Stimulated activated CD8-positive, alpha-beta memory T cell treated with anti-CD3 and anti-CD28 coated beads, Interleukin-4, amount 100 ng/mL, for 4 hours (primary cell): ENCODE measurements at places on chromosomes 1 and 21.

- DNase-seq = no peak
Measured at GRCh38 chr1:75136921-75137641, 2.9 kb downstream of the LHX8 start.

- DNase-seq = no peak
Measured at GRCh38 chr1:33155877-33156538, 25.8 kb downstream of the TRIM62 start.

- no peak for DNase-seq
Measured at GRCh38 chr1:51535006-51535592, 16.0 kb upstream of the EPS15 start.

DNA sequence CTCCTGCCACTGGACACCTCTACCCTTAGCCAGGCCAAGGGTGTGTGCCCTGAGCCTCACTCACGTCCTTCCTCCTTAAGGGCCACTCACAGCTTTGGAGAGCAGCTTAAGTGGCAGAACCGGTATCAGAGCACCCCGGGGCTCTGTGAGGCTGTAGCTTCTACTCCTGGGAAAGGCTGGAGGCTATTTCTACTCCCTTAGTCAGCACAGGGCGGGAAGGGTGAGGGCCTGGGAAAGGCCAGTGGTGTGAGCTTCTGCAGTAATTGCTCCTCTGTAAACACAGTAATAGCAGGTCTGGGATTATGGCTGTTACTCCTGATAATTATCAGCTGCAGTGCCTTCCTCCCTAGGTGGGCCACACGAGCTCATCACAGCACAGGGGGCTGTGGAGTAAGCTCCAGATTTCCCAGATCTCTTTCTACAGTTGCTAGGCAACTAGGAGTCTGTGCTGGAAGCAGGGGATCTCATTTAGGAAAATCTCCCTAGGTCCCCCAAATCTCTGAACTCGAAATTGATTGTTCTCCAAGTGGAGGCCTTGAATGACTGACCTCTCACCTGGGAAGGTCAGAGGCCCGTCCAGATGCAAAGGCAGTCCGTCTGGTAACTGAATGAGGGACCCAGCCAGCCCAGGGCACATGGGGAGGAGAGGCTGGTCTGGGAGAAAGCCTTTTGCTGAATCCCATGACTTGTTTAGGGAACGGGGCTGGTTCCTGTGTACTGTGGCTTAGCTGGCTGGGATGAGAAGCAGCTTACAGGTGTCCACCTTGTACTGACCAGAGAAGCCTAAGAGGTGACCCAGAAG is 29.3 kb downstream of the IER5 start:
- DNase-seq = no peak

DNA sequence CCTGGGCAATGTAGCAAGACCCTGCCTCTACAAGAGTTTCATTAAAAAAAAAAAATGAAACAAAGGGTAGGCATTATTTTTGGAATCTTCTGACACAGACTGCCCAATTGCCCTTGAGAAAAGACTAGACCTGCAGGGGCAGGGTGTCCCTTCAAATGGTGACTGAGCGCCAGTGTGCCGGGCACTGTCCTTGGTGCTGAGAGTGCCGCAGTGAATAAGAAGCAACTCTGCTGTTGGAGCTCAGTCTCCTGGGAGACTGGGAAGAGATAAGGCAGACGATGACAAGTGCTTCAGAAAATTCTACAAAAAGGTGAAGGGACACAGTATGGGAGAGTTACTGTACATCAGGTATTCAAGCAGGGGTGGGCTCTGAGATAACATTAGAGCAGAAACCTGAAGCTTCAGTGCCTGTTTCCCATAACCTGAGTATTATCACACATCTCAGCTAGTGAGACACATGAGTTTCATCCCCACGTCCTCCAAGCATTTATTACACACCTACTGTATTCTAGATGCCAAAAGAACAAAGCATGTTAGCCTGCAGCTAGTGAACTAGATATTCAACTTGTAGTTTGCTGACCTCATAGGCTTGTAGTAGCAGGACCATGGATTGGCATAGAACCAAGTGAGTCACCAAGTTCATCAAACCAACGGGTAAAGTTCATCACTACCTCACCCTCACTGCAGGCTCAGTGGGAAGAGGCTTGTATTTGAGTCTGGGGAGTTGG is 18.4 kb upstream of the RPL11 start:
- no peak for DNase-seq

- DNase-seq = no peak
Measured at GRCh38 chr1:215597961-215598360, 30.9 kb downstream of the KCTD3 start.

GRCh38 chr1:101257500-101258325 is 20.9 kb downstream of the S1PR1 start:
- DNase-seq = no peak

DNA sequence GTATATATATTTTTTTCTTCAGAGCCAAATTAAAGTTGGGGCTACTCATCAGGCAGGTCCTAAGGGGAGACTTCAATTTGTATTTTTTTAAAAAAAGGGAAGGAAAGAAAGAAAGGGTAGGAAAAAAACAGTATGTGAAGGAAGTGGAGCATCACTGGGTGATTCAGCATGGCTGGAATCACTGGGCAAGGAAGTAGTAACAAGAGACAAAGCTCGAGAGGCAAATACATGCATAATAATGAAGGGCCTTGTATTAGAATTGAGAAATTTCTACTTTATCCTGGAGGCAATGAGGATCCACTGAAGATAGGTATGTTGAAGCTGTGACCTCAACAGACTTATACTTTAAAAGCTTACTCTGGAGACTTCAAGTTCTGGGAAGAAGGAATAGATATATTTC is 184.4 kb downstream of the COQ8A start:
- DNase-seq = no peak

DNA sequence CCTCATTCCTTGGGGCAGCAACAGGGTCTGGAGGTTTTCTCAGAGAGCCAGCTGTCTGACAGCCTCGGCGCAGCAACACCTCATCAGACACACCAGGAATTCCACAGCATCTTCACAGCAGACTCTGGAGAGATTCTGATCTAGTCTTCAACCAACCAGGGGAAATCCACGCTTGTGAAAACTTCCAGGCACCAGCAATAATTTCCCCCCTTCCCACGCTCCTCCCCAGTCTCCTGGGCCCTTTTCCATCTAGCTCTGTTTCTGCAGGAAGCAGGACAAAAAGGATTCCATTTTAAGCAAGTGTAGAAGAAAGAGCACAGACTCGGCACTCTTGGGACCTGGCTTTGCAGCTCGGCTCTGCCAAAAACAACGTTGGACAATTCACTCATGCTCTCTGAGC is 44.3 kb upstream of the CAPZB start:
- no peak for DNase-seq

DNA sequence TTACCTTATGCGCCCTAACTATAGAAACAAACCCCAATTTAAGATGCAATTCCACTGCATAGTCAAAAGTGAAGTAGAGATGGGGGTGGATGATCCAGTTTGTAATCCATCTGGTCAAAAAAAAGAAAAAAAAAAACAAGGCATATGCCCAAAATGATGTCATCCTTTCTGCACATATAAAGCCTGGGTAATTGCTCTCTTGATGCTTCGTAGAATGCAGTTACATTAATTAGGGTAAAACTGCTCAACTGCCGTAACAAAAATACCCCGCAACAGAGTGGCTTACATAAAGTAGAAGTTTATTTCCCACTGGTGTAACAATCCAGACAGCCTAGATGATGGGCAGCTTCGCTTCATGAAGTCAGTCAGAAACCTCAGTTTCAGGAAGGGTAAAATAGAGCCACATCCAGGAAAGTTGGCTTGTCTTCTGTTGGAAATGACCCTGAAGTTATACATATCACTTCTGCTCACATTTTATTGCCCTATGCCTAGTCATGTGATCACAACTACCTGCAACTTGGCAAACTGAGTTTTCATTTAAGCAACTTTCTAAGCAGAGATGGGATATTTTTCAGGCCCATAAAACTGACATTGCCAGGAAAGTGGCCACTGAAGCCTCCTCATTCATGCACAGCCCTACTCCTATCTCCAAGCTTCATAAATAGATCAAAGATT is 221.7 kb downstream of the C1orf94 start:
- DNase-seq = no peak

GRCh38 chr1:162011337-162012012 is 12.2 kb downstream of the OLFML2B start:
- DNase-seq = no peak

DNA sequence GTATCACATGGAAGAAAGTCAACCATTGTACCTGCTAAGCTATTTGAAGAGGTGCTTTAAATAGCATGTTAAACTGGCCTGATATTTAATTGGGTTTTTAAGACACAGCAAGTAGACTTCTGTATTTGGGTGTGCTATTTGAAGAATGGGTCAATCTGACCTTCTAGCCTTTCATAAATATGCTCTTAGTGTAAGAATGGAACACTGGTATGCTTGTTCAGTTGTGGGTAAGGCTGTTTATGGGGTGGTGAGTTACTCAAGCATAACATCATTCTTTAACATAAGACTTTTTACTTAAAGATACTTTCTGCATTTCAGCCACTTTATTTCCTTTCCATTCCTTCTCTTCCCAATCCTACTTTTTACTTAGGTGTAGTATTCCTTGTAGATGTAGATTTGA is 21.4 kb downstream of the AHCYL1 start:
- no peak for DNase-seq

DNA sequence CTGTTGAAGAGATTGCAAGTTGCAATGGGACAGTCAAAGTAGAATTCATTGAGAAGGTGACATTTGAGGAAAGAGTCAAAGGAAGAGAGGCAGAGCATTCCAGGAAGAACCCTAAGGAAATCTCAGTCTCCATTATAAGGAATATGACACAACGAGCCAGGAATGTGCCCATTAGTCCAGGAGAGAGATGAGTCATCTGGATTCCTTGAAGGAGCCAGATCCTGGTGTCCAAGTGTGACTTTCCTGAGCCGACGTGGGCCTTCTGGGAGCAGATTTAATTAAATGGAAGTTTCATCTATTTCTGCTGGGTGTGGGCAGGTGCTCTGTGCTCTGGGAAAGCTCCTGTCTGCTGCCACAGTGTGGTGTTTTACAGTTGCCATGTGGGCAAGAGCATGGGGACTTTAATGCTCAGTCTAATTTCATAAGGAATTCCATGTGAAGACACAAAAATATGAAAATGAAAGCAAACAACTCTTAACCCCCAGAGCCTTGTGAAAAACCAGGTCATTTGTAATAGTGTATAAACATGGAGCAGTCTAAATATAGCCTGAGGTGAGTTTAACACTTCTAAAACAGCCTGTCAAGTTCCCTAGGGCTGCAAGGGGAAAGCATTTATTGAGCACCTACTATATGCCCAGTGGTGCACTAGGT is 111.4 kb upstream of the ARTN start:
- DNase-seq = no peak

DNA sequence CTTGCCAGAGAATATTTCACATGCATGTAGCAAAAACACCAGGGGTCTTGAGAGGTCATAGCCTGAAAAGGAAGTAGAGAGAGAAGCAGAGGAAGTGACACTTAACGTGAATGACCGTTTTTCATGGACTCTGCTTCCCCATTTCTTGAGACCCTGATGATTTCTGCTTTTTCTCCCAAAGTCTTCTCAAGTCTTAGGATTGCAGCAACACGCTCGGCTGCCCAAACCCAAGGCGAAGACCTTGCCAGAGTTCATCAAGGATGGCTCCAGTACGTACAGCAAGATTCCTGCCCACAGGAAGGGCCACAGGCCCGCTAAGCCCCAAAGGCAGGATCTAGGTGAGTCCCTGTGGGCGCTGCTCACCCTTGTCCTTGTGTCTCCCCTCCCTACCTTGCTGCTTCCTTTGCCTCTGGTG is 12.8 kb downstream of the THEMIS2 start:
- no peak for DNase-seq

DNA sequence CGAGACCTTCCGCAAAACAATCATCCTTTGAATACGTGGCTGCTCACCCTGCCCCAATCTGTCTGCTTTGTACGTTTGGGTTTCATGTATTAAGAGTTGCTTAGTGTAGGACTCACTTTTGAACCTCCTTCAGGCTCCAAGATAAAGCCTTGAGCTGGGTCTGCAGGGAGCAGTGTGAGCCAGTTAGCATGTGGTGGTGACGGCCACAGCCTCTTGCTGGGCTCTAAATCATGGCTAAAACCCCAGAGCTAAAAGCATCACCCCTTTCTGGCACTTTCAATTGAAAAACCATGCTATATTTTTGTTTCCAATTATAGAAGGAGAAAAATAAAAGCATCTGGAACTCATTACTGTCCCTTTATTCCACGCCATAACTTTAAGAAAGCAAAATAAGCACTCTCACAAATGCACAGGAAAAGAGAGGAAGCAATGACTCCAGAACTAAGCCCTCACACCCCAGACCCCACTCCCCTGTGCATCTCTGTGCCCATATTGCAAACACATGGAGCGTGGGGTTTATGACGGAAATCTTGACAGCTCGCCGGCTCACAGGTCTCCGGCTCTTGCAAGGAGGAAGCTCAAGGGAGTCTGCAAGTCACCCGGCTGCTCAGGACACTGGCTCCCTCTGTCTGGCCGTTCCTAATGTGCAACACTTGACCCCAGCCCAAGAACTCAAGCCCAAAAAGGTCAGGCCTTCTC is 135.5 kb downstream of the MIS18A start:
- no peak for DNase-seq

- DNase-seq = no peak
Measured at GRCh38 chr1:107326824-107327445, 186.1 kb downstream of the NTNG1 start.

GRCh38 chr1:162214202-162214601 is 144.7 kb downstream of the NOS1AP start:
- no peak for DNase-seq

DNA sequence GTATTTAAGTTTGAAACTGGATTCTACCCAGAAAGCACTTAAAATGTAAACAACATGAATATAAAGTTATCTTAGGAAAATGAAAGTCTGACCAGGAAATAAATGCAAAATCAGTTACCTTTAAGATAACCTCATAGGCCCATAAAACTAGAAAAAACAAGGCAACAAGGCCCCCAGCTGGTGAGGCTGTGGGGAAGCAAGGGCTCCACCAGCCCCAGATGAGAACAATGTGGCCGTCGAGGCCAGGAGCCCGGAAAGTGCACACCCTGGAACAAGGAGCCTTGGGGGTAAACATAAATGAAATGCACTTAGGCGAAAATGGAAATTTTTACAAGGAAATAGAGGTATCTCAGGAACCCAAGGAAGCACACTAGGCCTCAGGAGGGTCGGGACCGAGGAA is 37.9 kb upstream of the BMP8B start:
- DNase-seq = no peak

DNA sequence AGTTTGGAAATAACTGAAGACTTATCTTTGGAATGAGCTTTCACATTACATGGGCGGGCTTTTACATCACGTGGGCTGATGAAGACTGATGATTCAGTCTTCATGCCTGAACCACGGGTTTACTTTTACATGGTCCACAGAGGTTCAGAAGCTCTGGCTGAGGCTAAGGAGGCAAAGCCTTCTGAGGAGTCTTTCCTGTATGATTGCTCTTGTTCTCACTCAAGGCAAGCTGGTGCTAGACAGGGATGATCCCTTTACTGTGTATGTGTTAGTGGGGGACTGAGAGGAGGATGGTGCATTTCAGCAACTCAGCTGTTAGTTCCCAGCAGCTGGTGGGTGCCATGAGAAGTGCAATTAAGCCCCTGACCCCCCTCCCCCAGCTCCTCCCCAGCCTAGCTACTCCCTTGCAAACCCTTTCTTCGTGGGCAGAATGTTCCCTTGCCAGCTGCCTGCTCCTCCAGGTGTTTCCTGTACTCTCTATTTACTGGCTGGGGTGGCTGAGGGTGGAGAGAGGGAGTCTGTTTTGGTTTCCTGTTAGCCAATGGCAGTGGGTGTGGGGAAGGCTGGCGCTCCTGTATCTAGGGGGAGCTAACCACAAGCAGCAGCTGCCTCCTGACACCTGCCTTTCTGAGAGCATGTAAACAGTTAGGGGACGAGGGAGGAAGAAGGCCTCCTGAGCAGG is 15.4 kb downstream of the BTG2 start:
- no peak for DNase-seq

- DNase-seq = no peak
Measured at GRCh38 chr1:109542657-109543056, 3.0 kb downstream of the GPR61 start.
